ENCODE measurements at places on chromosomes 3 and 15.

- DNase-seq, result no peak
Measured at GRCh38 chr3:171986176-171986575, 53.2 kb upstream of the FNDC3B start.

DNA sequence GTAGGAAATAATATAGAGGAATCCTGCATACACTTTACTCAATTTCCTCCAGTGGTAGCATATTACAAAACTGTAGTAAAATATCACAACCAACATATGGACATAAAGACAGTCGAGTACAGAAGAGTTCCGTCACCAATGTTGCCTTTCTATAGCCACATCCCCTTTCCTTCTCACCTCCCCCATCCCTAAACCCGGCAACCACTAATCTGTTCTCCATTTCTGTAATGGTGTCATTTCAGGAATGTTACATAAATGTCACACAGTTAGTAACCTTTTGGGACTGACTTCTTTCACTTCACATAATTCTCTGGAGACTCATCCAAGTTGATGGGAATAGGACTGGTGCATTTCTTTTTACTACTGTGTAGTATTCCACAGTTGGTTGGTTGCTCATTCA is 41.4 kb upstream of the ATG7 start:
- DNase-seq, result no peak

GRCh38 chr15:99440029-99440428 is 125.8 kb upstream of the MEF2A start:
- DNase-seq, result no peak

DNA sequence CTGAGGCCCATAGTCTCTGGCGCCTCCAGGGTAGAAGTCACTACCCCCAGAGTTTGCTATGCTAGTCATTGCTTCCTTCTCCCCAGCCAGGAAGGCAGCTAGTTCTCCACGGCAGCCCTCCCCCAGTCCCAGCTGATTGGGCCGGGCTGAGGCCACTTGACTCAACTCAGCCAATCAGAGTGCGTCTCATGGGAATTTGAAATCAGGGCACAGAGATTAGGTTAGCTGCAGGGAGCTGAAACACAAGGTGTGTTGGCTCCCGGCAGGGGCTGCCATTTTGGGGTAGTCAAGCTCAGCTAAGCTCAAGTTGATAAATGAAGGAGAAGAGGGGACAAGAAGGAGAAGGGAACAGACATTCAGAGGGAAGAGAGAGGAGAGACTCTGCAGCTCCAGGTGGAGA is 32.8 kb downstream of the LINGO1 start:
- no peak for DNase-seq

DNA sequence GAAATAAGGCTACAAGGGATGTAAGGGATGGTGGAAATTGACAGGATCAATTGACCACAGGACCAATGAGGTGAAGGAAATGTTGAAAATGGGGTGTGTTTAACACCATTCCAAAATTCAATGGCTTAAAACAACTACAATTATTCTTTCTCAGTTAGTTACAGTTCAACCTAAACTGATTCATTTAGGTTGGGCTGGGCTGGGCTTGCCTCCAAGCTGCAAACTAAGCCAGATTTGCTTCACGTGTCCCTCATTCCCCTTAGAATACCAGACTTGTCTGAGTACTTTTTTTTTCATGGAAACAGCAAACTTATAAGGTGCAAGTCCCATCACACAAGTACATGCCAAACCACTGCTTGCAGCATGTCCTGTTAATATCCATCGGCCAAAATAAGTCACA is 280.1 kb downstream of the NEK10 start:
- DNase-seq, result no peak

- no peak for DNase-seq
Measured at GRCh38 chr3:33256249-33256648, 21.0 kb upstream of the FBXL2 start.

DNA sequence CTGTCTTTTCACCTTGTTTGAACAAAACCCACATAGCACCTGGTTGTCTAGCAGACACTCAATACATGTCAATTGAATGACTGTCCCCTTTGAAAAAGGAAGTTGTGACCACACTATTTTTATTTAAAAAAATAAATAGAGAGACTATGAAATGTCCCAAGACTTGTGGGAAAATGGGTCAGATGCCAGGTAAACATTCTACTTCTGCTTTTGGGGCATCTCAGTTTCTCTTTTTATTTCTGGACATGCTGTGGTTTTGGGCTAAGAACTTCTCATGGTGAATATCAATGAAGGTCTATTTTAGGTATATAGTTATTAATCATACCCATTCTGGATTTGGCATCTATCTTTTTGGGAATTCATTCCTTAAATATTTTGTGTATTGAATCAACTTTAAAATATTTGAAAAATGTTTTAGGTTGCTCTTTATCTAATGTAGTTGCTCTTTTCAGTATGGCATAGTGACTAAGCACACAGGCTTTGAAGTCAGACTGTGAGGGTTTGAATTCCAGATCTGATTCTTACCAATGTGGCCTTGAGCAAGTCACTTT is 4.4 kb downstream of the TMEM45A start:
- no peak for DNase-seq

Data from activated CD4-positive, alpha-beta T cell treated with anti-CD3 and anti-CD28 coated beads, Interleukin-2, amount 50 U/mL, for 48 hours (primary cell).